Ascending aorta (tissue), 2 donors: ENCODE measurements at places on chromosomes 13 and 19.

GRCh38 chr19:33437821-33438671, 64.5 kb downstream of the CEBPG start:
- no peaks in the 10 kb centered on the region for H3K27me3 ChIP-seq
- DNase-seq = no peak
- no peak overlapping the region for H3K4me3 ChIP-seq
- no peak overlapping the region for H3K27ac ChIP-seq
- no peaks in the 10 kb centered on the region for H3K4me1 ChIP-seq

DNA sequence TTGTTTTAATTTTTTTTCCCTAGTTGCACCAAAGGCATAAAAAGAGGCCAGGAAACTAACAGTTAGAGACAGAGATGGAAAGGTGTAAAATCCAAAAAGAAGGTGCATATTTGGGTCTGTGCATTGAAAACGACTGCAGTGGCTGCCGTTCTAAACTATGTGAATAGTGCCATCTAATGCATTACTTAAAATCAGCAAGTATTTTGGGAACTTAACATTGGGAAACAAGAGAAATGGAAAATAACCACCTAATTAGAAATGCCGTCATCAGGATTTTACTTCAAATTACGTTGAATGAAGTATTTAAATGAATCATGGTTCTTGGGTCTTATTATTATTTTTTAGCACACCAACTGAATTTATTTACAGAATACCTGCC, 189.5 kb upstream of the MIR17HG start:
- H3K4me3 ChIP-seq = no peak overlapping the region
- no peak for DNase-seq
- no peaks in the 10 kb centered on the region for H3K36me3 ChIP-seq

DNA sequence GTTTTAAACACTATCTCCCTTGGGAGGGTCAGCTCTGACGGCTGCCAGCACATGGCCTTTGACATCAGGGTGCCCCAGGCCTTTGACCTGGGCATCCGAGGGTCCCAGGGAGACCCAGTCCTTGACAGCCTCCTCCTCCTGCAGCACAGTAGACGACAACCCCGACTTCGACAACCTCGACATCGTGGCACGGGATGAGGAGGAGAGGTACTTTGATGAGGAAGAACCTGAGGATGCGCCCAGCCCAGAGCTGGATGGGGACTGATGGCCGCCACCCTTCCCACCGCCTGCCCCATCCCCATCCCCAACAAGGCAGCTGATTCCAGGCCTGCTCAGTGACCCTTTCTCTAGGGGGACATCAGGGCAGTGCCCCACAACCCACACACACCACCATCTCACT, 12.5 kb downstream of the CCDC97 start:
- no peak overlapping the region for H3K4me3 ChIP-seq
- H3K27ac ChIP-seq = peak overlapping the region; percentile 97
- DNase-seq = no peak
- H3K27me3 ChIP-seq = no peaks in the 10 kb centered on the region
- peaks cover 31% of the 10 kb centered on the region for H3K36me3 ChIP-seq

DNA sequence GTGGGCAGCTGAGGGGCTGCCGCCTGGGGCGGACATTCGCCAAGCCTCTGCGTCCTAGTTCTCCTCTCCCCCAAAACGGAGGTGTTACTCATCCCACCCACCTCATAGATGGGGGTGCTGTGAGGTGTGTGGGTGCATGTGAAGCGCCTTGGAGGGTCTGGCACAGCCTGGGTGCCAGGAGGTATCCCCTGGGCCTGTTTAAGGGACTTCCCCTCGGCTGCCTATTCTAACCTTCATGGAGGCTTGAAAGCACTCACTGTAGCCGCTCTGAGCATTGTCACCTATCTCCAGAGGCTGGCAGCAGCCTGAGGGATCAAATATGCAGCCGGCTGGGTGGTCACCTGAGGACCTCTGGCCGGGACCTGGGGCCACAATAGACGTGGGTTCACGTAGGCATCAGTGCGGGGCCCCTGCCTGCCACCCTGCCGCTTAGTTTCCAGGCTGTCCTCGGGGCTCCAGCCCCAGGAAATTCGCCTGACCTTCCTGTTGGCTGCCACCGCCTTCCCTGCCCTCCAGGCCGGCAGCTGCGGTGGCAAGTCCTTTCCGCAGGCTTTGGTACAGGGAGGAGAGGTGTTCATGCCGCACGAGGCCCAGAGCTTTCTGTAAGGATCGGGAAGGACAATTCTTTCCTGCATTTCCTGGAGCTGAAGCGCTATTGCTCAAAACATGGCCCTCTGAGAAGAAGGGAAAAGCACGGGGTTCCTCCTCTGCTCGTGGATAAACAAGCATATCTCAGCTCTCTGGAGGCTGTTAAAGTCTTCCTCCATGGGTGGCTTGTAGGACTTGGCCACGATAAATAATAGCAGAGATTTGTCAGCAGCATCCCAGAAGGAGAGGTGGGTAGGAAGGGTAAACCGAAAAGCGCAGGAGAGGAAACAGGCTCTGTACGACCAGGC, 4.6 kb downstream of the COL4A2 start:
- peak; percentile 59 for DNase-seq
- peaks cover 54% of the 10 kb centered on the region for H3K4me1 ChIP-seq
- H3K4me3 ChIP-seq = peak overlapping the region; percentile 84
- H3K27ac ChIP-seq = peak overlapping the region; percentile 95

DNA sequence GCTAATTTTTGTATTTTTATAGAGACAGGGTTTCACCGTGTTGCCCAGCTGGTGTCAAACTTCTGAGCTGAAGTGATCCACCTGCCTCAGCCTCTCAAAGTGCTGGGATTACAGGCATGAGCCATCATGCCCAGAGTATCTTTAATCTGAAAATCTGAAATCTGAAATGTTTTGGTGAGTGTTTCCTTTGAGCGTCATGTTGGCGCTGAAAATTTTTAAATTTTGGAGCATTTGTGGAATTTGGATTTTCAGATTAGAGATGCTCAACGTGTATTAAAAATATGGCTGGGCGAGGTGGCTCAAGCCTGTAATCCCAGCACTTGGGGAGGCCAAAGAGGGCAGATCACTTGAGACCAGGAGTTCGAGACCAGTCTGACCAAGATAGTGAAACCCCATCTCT, 5.1 kb upstream of the CPAMD8 start:
- no peaks in the 10 kb centered on the region for H3K36me3 ChIP-seq
- H3K4me3 ChIP-seq = no peak overlapping the region
- H3K27ac ChIP-seq = no peak overlapping the region
- no peaks in the 10 kb centered on the region for H3K27me3 ChIP-seq
- H3K4me1 ChIP-seq = no peaks in the 10 kb centered on the region

- H3K36me3 ChIP-seq = no peaks in the 10 kb centered on the region
- no peaks in the 10 kb centered on the region for H3K27me3 ChIP-seq
- no peak overlapping the region for H3K27ac ChIP-seq
- no peak for DNase-seq
These were observed 551.6 kb downstream of the MYO16 start for GRCh38 chr13:109180905-109181425.

- no peaks in the 10 kb centered on the region for H3K4me1 ChIP-seq
- peak; percentile 96 for DNase-seq
- peak overlapping the region; percentile 87 for H3K4me3 ChIP-seq
- peaks cover 38% of the 10 kb centered on the region for H3K36me3 ChIP-seq
- H3K27me3 ChIP-seq = no peaks in the 10 kb centered on the region
These were observed 9.5 kb downstream of the DYRK1B start for GRCh38 chr19:39824143-39825092.

DNA sequence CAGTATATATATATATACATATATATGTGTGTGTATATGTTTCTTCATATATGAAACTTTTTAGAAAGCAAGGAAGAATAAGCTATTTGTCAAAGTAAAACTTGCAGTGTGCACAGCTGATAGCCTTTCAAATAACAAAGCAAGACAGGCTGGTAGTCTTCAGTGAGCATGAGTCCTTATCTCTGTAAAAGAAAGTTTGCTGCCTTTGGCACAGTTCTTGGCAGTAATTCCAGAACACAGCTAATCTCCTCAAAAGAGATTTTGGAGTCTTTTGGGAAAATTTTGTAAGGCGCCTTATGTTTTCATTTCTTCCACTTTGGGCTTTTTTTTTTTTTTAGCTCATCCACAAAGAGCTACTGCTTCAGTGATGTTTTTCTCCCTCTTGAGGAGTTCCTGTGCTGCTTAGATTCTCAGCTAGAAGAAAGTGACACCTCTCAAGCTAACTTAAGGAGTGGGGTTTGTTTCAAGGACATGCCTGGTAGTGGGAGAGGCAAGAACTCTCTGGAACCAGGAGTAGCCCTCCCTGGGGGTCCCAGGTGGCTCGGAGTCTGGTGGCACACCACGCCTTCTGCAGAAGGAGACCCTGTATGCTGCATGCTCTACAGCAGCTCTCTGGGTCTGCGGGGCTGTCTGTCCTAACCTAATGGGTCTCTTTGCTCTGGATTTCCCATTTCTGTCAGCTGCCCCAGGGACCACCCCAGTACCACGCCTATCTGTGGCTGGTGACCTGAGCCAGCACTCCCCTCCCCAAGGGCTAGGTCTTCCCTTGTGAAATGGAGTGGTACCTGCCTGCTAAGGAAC, 58.8 kb downstream of the TNFRSF19 start:
- H3K27ac ChIP-seq = no peak overlapping the region
- no peak for DNase-seq
- no peak overlapping the region for H3K4me3 ChIP-seq
- H3K4me1 ChIP-seq = no peaks in the 10 kb centered on the region

DNA sequence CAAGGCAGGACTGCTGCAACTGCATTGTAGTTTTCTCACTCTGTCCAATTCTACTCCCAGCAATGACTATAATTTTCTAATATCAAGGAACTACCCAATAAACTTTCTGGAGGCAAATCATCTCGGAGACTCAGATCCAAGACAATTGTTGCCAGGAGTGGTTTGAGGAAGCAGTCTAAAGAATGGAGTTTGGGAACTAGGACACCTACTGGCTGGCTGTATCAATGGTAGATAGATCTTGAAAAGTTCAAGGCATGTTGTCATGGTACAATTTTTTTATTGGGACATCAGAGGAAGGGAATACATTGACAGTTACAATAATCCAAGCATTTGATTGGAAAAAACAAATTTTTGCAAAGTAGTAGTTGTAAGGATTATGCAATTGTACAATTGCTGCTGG, 648.3 kb upstream of the SLITRK6 start:
- H3K27ac ChIP-seq = no peak overlapping the region
- no peak for DNase-seq
- H3K4me3 ChIP-seq = no peak overlapping the region
- no peaks in the 10 kb centered on the region for H3K27me3 ChIP-seq
- H3K36me3 ChIP-seq = no peaks in the 10 kb centered on the region
- H3K4me1 ChIP-seq = no peaks in the 10 kb centered on the region

- no peak overlapping the region for H3K27ac ChIP-seq
- H3K27me3 ChIP-seq = no peaks in the 10 kb centered on the region
- DNase-seq = no peak
- H3K36me3 ChIP-seq = no peaks in the 10 kb centered on the region
These were observed 16.2 kb downstream of the PLPP2 start for GRCh38 chr19:275000-275399.

DNA sequence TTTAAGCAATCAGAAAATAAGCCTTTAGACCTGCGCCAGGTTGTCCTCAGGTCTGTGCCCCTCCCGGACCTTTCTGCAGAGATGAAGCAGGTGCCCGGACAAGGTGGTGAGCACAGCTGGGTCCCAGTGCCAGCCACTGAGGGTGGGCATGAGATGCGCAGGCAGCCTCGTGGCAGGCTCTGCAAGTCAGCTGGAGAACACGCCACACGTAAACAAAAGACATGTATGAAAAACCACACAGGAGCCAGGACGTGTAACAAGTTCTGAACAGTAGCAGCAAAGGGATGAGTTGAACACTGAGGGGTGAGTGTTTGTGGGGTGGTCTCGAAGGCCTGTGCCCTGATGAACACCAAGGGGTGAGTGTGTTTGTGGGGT, 68.8 kb upstream of the MCF2L start:
- peaks cover 5% of the 10 kb centered on the region for H3K27me3 ChIP-seq
- no peak for DNase-seq
- no peak overlapping the region for H3K4me3 ChIP-seq
- no peaks in the 10 kb centered on the region for H3K36me3 ChIP-seq
- no peak overlapping the region for H3K27ac ChIP-seq

GRCh38 chr19:38819231-38819920, 6.6 kb upstream of the LGALS4 start:
- no peak overlapping the region for H3K27ac ChIP-seq
- H3K27me3 ChIP-seq = no peaks in the 10 kb centered on the region
- H3K4me3 ChIP-seq = no peak overlapping the region
- DNase-seq = no peak

GRCh38 chr13:108155185-108156106, 59.9 kb downstream of the LIG4 start:
- H3K4me3 ChIP-seq = no peak overlapping the region
- H3K36me3 ChIP-seq = no peaks in the 10 kb centered on the region
- DNase-seq = no peak

DNA sequence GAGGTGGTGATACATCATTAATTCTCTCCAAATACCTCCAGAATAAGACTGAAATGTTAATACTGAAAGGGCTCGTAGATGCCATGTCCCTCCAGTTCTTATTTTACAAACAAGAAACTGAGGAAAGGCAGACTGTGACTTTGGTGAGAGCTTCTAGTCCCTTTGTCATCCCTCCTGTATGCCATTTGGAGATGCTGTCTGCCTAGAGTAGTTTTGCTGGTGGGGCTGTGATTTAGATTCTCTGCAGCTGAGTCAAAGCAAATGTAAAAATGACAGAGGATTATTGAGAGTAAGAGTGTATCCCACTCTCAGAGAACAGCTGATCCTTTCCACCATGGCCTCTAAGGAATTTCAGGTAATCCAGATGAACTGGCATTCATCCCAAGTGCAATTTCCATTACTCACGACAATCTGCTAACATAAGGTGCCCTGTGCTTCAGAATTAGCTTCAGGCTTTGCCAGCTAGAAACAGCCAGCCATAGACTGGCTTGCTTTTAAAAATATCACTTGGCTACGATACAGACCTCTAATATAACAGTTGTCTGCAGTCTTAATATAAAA, 16.8 kb downstream of the PABPC3 start:
- H3K27ac ChIP-seq = no peak overlapping the region
- no peaks in the 10 kb centered on the region for H3K36me3 ChIP-seq

DNA sequence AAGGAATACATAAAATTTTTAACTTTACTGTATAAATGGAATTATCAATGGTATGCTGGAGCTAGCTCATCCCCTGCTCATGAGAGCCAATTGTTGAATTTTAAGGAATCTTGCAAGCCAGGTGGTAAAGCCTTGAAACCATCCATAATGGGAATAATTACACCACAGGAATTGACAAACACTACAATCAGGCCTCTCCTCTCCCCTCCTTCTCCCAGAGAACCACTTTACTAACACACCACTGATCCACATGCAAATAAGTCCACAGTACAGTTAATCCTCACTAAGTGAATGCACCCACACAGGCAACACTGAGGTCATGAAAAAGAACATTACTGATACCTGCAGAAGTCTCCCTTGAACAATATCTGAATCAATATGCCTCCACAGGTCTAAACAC, 140.5 kb downstream of the KLF12 start:
- no peaks in the 10 kb centered on the region for H3K36me3 ChIP-seq
- H3K27me3 ChIP-seq = no peaks in the 10 kb centered on the region
- H3K4me1 ChIP-seq = peaks cover 6% of the 10 kb centered on the region
- DNase-seq = no peak
- no peak overlapping the region for H3K27ac ChIP-seq
